ENCODE measurements at places on chromosomes 16 and 17. TPM values are rescaled to one million over a fixed set of nuclear protein-coding genes. Genes with fewer than 3 reads are reported as not detected.

DNA sequence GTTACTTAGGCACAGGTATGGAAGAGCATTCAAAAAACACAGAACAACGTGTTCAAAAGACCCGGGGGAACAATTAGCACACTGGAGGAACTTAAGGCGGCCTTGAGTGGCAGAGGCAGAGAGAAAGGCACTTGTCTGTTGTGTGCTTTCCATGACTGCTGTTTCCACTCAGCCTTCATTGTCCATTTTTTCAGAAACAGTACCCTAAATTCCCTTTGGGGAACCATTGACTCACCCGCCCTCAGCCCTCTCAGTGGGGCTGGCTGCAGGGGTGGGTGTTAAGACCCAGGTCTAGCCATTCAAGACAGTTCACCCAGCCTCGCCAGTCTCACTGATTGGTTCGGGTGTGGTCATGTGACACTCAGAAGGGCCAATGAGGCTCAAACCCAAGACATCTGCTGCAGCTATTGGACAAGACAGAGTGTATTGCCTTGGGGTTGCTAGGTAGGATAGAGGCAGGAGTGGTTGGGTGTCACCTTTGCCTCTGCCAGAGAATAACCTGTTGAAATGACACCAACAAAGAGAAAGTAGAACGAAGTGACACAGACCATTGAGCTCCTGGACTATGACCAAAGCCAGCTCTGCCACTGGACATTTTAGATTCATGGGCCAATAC lies 19.6 kb upstream of the CEP20 start:
- no peak for DNase-seq

OSGIN1 gene
- 0.51 TPM for polyA plus RNA-seq

DNA sequence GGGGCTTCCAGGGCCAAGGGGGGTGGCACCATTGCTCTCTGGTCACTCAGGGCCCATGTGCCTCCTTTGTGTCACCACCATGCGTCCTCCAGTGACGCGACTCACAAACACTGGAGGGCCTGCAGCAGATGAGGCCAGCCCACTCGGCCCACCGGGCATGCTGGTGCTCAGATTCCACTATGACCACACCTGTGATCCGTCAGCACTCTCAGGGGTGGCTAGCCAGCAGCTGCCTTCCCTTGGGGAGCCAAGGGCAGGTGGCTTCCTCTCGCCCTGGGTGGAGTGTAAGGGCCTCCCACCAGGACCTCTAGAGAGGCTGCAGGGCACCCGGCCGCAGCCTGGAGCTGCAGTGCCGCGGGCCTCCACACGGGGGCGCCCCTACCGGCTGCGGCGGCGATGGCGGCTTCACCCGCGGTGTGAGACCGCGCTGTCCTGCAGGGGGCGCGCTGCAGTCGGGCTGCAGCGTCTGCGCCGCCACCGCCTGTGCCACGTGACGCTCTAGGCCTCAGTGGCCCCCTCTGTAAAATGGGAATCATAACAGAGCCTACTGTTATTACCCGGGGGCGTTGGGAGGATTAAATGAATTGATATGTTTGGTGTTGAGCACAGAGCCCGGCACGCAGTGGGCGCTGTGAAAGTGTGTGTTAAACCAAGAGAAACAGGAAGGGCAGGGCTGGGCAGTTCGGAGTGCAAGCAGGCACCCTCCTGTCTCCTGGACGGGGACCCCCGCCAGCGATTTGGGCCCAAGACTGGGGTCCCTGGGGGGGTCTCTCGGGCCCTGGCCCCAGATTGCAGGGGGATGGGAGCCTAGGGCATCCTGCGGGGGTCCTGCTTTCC lies 192.4 kb upstream of the GSE1 start:
- no peak for DNase-seq

DNA sequence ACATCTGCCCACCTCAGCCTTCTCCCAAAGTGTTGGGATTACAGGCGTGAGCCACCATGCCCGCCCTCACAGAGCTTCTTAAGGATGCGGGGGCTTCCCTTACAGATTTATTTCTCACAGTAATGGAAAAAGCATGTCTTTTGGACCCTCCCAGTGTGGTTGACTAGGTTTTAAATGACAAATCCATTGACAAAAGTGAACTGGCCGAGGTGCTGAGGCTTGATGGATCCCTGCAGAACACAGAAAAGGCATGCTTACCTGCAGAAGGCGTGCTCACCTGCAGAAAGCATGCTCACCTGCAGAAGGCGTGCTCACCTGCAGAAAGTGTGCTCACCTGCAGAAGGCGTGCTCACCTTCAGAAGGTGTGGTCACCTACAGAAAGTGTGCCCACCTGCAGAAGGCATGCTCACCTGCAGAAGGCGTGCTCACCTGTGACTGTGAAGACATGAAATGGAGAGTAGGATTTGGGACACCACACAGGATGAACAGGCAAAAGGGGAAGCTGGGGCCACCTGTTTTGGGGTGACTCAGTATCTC lies 15.1 kb upstream of the BBS2 start:
- DNase-seq = no peak

- no peak for DNase-seq
Measured at GRCh38 chr17:13797863-13798262, 196.1 kb upstream of the HS3ST3A1 start.

CHST5 gene
- 1.2 TPM for polyA plus RNA-seq

SSTR5 gene
- polyA plus RNA-seq = 0.34 TPM

- no peak for DNase-seq
Measured at GRCh38 chr17:2195729-2196128, 107.9 kb downstream of the SMG6 start.

ZNF385C gene
- polyA plus RNA-seq = 6.2 TPM

NBR1 gene
- polyA plus RNA-seq = 136 TPM

All from right renal pelvis (tissue), 4 donors.